ENCODE measurements at places on chromosomes 13 and 19. TPM values are rescaled to one million over a fixed set of nuclear protein-coding genes. Genes with fewer than 3 reads are reported as not detected.

ATXN8OS gene
- total RNA-seq = not detected

GRCh38 chr13:72536714-72537394, 190.6 kb downstream of the MZT1 start:
- DNase-seq = no peak

GRCh38 chr13:28582892-28583240, 76.1 kb upstream of the POMP start:
- no peak for DNase-seq

- DNase-seq = no peak
These were observed at the start of gene DGKH for GRCh38 chr13:42048342-42048683. TSS of gene DGKH (plus strand) at chr13:42048648. CDS start at chr13:42048774, 126 bp downstream.

DNA sequence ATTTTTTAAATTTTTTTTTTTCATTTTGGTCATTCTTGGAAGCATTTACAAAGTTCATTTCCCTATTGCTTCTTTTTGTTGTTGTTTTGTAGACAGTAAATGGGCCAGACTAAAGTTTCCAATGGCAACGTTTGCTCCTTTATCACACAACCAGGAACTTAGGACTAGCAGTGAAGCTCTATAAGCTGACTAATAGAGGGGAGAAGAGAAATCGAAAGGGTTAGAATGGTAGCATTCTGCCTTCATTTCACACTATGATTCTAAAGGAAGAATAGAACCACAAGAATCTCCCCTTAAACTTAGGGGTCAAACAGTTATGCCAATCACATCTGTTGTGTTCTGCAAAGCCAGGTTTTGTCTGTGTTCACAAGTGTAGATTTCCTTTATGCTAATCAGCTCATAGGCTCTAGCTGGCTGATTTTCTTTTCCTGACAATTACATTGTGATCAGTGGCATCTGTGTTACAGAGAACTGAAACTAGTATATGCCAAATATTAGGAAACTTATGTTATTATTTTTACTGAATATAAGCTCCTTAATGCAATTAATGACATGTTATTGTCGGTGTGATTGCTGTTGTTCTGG, 467.3 kb downstream of the DACH1 start:
- no peak for DNase-seq
